ENCODE measurements at places on chromosomes 11 and 22.

DNA sequence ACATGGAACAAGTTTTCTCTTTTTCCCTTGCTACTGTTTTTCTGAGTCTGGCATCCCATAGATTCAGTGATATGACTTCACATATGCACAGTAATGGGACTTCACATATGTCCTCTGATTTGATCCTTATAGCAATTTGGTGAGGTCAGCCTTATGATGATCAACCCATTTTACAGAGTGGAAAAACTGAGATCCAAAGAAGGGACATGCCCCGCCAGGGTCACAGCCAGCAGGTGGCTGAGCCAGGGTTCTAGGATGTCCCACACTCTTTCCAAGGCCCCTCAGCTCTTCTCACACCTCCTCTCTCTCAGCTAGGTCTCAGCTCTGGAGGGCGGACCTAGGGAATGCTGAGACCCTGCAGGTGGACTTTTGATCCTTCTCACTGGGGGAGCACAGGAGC lies 44.3 kb upstream of the CD82 start:
- no peak for DNase-seq

DNA sequence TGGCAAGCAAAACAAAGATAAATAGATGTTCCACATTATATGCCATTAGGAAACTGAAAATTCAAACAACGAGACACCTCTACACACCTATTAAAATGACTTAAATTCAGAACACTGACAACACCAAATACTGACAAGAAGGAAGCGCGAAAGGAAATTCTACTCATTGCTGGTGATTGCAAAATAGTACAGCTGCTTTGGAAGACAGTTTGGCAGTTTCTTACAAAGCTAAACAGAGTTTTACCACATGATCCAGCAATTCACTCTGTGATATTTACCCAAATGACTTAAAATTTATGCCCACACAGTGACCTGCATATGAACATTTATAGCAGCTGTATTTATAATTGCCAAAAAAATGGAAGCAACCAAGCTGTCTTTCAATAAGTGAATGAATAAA lies 232.6 kb downstream of the CASP12 start:
- no peak for DNase-seq

GRCh38 chr11:126400479-126400878 lies 45.0 kb downstream of the ST3GAL4 start:
- no peak for DNase-seq

DNA sequence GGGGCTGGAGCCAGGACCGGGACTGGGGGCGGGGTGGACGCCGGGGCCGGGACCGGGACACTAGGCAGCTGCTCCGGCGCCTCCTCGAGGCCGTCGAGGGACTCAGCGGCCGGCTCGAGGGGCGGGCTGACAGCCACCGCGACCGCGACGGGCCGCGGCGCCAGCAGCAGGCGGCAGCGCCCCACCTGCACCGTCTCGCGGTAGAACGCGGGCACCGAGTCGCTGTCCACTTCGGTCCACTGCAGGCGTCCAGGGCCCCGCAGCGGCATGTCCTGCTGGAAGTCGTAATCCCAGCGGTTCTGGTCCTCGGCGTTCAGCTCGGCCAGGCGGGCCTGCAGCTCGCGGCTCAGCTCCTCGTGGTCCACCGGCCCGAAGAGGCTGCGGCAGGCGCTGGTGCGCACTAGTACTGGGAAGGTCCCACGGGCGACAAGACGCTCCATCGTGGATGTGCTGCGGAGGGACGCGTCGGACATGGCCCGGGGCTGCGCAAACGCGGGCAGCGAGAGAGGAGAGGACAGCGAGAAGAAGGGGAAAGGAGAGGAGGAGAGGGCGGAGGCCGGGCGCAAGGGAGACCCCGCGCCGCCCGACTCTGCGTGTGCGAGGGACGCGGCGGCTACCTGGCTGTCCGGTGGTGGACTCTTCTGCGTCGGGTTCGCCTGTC lies 428 bp downstream of the CDKN1C start:
- DNase-seq, result peak; percentile 81

DNA sequence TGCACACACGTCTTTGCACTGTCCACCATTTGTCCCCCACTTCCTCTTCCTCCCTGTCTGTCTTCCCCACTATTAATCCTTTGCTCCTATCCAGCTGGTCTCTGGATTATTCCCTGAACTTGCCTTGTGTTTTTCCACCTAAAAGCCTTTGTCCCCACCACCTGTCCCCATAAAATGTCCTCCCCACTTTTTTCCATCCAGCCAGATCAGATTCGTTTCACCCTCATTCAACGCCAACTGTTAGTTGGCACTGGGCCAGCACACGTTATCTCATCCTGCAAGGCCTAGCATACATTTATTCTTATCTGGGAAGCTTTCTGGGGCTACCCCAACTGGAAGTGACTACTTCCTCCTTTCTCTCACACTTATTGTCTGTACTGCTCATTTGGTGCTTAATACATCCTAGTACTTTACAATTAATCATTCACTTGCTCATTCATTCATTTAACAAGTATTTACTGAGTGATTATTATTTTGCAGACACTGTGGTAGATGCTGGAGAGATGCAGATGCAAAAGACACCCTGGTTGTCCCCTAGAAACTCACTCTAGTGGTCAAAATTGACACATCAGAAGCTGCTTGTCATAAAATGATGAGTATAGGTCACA lies 96.2 kb downstream of the RASSF10 start:
- no peak for DNase-seq

- DNase-seq, result no peak
These were observed 24.2 kb upstream of the FLI1 start for GRCh38 chr11:128669506-128670270.

- no peak for DNase-seq
These were observed 1182.5 kb downstream of the TBC1D22A start for GRCh38 chr22:47944941-47945340.

- DNase-seq, result no peak
These were observed 1.7 kb downstream of the SAMM50 start for GRCh38 chr22:43956805-43957463.

DNA sequence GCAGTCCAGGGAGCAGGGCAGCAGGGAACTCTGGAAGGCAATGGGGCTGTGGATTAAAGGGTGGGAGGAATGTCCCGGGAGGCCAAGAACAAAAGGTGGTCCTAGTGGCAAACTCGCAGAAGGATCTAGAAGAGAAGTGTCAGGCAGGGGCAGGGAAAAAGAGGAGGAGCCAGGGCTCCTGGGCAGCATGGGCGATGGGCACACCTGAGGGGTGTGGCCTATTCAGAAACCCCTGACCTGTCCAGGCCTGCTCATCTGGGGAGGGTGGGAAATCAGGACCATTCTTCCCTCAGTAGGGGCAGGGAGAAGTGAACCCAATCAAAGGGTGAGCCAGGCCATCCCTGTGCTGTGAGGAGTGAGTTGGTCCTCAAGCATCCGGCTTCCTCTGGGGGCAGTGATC lies 108.6 kb downstream of the TRIM29 start:
- DNase-seq, result no peak

DNA sequence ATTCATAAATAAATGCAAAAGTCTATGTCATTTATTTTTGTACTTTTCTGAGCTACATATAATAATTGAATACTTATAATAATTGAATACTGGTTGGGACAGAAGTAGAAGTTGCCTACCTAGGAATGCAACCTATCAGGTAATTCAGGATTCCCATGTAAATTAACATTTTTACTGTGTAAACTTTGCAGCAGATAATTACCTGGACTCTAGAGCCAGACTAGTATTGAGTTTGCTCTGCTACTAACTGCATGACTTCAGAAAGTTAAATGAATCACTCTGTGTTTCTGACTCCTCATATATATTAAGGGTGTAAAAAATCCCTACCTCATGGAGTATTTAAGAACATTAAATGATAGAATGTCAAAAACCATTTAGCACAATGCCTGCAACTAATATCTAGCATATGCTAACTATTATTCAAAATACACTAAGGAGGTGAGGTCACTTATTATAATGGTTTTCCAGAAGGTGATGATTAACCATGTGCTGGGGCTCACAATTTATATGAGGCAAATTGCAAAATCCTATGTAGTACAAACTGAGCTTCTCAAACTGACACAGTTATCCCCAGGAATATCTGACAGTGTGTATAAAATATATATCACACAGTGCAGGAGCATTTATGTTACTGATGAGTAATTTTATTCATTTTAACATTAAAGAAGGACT lies 138.1 kb upstream of the ANO3 start:
- no peak for DNase-seq

DNA sequence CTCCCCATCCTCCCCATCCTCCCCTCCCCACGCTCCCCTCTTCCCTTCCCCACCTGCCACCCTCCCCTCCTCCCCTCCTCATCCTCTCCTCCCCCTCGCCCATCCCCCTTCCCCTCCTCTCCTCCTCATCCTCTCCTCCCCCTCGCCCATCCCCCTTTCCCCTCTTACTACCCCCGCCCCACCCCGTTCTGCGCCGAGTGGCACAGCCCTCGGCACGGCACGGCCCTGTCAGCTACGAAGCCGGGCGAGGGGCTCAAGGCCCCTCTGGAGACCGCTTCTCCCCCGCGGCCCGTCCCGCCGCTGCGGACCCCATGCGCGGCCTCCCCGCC lies 449.9 kb downstream of the OPCML start:
- peak; percentile 72 for DNase-seq

GRCh38 chr11:86440305-86440716 lies 65.6 kb downstream of the CCDC81 start:
- DNase-seq, result no peak

DNA sequence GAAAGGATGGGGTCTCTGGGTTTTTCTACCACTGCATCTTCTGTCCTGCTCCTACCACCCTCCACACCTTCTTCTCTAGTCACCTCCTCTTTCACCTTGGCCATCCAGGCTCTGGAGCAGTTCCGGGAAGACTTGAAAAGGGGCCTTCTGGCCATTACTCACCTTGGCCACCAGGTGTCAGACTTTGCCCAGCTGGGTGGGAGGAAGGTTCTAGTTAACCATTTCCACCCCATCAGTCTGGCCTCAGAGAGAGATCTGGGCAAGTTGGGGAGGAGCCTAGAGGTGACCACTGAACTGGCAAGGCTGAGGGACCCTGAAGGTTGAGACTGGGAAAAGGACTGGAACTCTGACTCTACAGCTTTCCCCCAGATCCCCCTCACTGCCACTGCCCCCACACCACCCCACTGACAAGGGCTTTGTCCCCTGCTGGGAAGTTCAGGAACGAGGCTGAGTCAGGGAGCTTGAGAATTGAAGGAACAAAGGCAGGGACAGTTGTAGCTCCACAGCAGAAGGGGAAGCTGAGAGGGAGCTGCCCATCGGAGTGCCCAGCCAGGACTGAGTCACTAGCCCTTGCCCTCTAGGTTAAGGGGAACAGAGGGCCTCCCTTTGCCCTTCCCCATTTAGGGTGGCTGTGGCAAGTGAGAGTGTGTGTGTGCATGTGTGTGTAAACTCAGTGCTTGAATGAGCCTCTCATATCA lies 3.7 kb upstream of the POLD4 start:
- no peak for DNase-seq

GRCh38 chr11:69416762-69417698 lies 64.4 kb upstream of the LINC01488 start:
- no peak for DNase-seq

Measured in sciatic nerve (tissue), 2 donors.